ENCODE measurements at places on chromosomes 11 and 22. TPM values are rescaled to one million over a fixed set of nuclear protein-coding genes. Genes with fewer than 3 reads are reported as not detected.

- no peak overlapping the region for H3K27ac ChIP-seq
- H3K36me3 ChIP-seq = no peaks in the 10 kb centered on the region
- H3K4me3 ChIP-seq = no peak overlapping the region
- DNase-seq = no peak
- H3K27me3 ChIP-seq = no peaks in the 10 kb centered on the region
Measured at GRCh38 chr11:134489728-134490127, 77.7 kb upstream of the B3GAT1 start.

- no peak overlapping the region for H3K4me3 ChIP-seq
- H3K4me1 ChIP-seq = peaks cover 8% of the 10 kb centered on the region
- DNase-seq = no peak
- H3K27ac ChIP-seq = no peak overlapping the region
Measured at GRCh38 chr11:11856638-11857037, 14.9 kb downstream of the USP47 start.

GRCh38 chr11:11243590-11244469 is 109.2 kb downstream of the CSNK2A3 start:
- no peaks in the 10 kb centered on the region for H3K36me3 ChIP-seq
- H3K27me3 ChIP-seq = no peaks in the 10 kb centered on the region
- H3K4me3 ChIP-seq = no peak overlapping the region
- peak; percentile 61 for DNase-seq
- H3K4me1 ChIP-seq = peaks cover 19% of the 10 kb centered on the region

Gene ARVCF
- 8.4 TPM for total RNA-seq

Gene UBE2L3
- 28.6 TPM for total RNA-seq

GRCh38 chr11:64209563-64209843 is 3.0 kb downstream of the FERMT3 start:
- no peak for DNase-seq
- H3K27me3 ChIP-seq = no peaks in the 10 kb centered on the region
- H3K36me3 ChIP-seq = no peaks in the 10 kb centered on the region
- peaks cover 56% of the 10 kb centered on the region for H3K4me1 ChIP-seq
- H3K4me3 ChIP-seq = no peak overlapping the region

Gene RFPL1
- not detected for total RNA-seq

DNA sequence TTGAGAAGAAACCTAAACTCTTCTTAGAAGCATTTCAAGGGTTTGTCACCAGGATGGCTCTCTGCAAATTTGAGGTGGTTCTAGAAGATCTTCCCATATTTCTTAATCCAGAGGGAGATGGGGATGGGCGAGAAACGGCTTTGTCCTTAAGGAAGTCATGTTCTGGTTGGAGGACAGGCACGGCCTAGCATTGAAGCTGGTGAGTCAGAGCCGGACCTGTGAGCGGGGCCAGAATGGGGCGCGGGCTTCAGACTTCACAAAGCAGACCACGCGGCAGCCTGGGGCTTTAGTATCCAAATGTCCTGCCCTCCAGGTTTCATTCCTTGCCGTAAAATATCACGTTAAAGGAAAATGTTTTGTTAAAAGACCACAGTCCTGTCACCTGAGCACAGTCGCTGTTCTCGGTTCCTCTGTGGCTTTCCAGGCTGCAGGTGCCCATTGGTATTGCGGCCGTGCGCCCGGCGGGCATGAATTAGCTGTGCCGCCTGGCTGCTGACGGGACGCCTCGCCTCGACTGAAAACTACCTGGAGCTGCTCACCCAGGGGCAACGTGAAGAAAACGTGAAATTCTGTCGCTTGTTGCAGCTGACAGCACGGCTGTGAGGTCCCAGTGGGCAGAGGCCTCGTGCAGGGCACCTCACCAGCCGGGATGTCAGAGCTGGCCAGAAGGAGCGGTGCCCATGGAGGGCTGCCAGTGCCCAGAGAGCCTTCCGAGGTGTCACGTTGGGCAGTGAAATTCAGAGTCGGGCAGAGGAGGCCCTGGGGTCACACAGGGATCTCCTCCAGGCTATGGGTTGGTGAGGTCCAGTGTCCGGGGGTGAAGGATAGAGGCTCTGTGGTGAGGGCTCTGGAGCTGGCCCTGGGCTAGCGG is 59.0 kb downstream of the LRP5 start:
- DNase-seq = peak; percentile 81
- no peaks in the 10 kb centered on the region for H3K27me3 ChIP-seq
- peaks cover 64% of the 10 kb centered on the region for H3K4me1 ChIP-seq
- H3K27ac ChIP-seq = peak overlapping the region; percentile 52
- peak overlapping the region; percentile 28 for H3K4me3 ChIP-seq
- H3K36me3 ChIP-seq = no peaks in the 10 kb centered on the region

- peaks cover 3% of the 10 kb centered on the region for H3K36me3 ChIP-seq
- H3K4me1 ChIP-seq = peaks cover 25% of the 10 kb centered on the region
- H3K27ac ChIP-seq = no peak overlapping the region
- H3K4me3 ChIP-seq = no peak overlapping the region
- no peaks in the 10 kb centered on the region for H3K27me3 ChIP-seq
Measured at GRCh38 chr22:39927544-39927943, 26.7 kb downstream of the GRAP2 start.

DNA sequence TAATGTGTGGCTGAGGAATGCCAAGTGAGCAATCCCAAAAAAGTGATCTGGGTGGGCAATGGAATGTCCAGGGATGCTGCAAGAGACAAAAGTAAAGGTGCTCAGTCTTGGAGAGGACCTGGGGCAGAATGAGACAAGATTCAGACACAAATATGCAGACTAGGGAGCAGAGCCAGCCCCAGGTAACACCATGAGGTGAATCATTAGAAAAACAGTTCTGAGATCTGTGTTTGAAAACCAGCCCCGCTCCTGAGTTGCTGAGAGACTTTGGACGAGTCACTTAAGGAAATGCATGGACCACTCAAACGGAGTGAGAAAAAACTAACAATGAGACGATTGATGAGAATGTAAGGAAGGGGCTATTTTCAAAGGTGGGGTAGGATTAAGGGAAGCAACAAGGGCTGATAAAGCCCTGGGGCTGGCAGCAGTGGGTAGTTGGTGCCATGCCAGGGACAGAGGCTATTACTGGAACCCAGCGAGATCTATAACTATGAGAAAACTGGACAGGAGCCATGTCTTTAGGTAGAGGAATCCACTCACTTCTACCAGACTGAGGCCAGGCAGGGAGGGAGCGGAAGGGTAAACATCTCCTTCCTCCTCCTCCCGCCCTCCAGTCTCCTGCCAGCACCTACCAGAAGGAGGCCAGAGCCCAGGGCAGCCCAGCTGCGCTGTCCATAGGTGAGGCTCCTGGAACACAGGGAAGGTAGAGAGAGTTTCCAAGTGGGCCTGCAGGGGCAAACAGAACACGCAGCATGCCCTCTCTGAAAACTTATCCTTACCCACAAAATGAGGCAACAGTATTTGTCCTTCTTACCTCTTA is 130.4 kb upstream of the TEAD1 start:
- H3K36me3 ChIP-seq = no peaks in the 10 kb centered on the region
- no peak overlapping the region for H3K4me3 ChIP-seq
- H3K27ac ChIP-seq = no peak overlapping the region
- H3K27me3 ChIP-seq = no peaks in the 10 kb centered on the region

Gene PLEKHB1
- 25.2 TPM for total RNA-seq

GRCh38 chr22:40033586-40034380 is 39.0 kb downstream of the FAM83F start:
- H3K27ac ChIP-seq = no peak overlapping the region
- no peak overlapping the region for H3K4me3 ChIP-seq
- no peaks in the 10 kb centered on the region for H3K4me1 ChIP-seq
- H3K36me3 ChIP-seq = no peaks in the 10 kb centered on the region
- H3K27me3 ChIP-seq = peaks cover 16% of the 10 kb centered on the region

- H3K27ac ChIP-seq = no peak overlapping the region
- no peaks in the 10 kb centered on the region for H3K36me3 ChIP-seq
- H3K4me3 ChIP-seq = no peak overlapping the region
- DNase-seq = no peak
Measured at GRCh38 chr22:50317674-50318073, 9.1 kb downstream of the DENND6B start.

Gene SF3A1
- 286 TPM for total RNA-seq

Gene APOL4
- not detected for total RNA-seq

DNA sequence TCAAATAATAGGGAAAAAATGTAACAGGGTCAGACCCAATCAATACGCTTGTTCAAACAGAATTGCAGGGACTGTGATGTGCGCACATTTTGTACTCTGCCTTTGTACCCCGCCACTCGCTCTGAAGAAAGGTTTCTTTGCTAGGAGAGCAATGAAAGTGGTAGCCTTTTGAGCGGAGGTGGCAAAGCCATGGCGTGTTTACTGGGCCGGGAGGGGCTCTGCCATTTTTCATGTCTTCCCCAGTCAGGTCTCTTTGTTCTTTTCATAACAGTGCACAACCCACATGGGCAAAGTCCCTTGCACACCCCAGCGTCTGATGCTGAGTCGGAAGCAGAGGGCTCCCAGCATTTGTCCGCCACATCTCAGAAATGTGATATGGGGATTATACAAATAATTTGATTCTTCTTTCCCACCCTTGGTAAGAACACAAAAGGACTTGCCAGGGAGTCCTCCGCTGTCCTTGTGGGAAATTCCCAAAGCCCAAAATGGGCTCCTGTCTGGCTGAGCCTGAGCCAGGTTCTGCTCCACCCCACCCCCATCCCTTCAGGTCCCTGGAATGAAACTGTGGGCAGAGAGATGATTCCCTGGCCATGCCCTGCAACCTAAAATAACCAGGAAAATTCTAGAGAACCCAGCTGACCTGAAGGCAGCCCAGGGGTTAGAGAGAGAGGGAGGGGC is 36.6 kb downstream of the C11orf58 start:
- H3K27ac ChIP-seq = no peak overlapping the region
- no peak overlapping the region for H3K4me3 ChIP-seq
- DNase-seq = no peak
- no peaks in the 10 kb centered on the region for H3K36me3 ChIP-seq

DNA sequence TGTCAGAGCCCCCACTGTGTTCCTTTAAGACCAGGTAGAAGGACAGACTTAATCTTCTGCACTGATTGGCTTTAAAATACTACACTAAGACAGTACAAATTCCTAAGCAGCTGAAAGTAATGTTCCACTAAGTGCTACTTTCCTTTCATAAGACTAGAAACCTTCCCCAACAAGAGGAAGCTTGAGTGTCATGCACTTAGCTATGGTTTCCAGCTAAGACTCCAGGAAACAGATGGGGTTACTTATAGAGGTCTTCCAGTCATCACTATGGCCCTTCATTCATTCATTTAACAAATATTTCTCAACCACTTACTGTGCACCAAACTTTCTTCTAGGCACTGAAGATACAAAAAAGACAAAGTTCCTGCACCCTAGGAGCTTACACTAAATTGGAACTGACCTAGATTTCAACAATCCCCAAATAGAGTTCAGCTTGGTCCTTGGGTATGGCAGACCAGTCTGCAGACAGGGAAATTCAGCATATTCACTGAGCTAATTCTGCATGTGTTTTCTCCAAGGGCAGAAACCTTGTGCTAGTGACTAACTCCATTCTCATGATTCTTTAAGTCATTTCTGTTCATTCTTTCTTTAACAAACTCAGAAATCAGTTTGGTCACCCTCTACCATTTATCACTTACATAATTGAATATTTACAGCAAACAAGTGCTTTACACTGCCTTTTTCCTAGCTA is 178.4 kb upstream of the MTNR1B start:
- no peak overlapping the region for H3K4me3 ChIP-seq
- H3K27ac ChIP-seq = no peak overlapping the region
- no peaks in the 10 kb centered on the region for H3K4me1 ChIP-seq
- no peak for DNase-seq
- no peaks in the 10 kb centered on the region for H3K27me3 ChIP-seq
- no peaks in the 10 kb centered on the region for H3K36me3 ChIP-seq

DNA sequence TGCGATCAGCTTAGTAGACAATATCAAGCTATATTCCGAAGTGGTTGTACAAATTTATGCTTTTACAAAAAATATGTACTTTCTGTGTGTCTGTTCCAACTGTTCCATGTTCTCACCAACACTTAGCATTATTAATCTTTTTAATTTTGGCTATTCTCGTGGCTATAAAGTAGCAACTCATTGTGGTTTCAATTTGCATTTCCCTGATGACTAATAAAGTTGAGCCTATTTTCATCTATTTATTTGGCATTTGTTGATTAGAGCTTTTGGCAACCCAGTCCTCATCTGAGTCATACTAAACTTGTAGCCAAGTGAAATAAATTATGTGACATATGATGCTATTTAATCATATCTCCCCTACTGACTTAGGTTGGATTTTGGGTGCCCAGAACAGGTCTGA is 115.9 kb downstream of the FBXO7 start:
- H3K27ac ChIP-seq = no peak overlapping the region
- no peak for DNase-seq
- no peaks in the 10 kb centered on the region for H3K36me3 ChIP-seq
- no peaks in the 10 kb centered on the region for H3K4me1 ChIP-seq
- H3K27me3 ChIP-seq = no peaks in the 10 kb centered on the region
- no peak overlapping the region for H3K4me3 ChIP-seq

DNA sequence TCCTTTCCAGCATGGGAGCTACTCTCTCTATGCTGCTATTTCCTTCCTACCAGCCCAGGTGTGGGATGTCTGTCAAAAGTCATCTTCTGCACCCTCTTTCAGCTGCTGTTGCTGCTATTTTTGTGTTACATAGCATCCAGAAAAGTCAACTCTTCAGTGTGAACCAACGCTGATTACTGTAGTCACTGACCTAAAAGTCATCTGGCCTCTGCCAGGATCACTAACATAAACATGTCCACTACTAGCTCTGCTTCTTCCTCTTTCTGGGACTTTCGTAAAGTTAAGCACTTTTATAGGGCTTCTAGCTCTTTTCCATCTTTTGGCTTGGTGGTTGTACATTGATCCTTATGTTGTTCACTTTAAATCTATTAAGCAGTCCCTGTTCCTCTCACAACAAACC is 90.2 kb upstream of the CARD18 start:
- no peaks in the 10 kb centered on the region for H3K27me3 ChIP-seq
- no peak overlapping the region for H3K27ac ChIP-seq
- H3K36me3 ChIP-seq = no peaks in the 10 kb centered on the region
- no peaks in the 10 kb centered on the region for H3K4me1 ChIP-seq

- H3K4me1 ChIP-seq = peaks cover 14% of the 10 kb centered on the region
- no peaks in the 10 kb centered on the region for H3K27me3 ChIP-seq
- no peak overlapping the region for H3K4me3 ChIP-seq
Measured at GRCh38 chr11:69442012-69442806, 39.3 kb upstream of the LINC01488 start.

Gene PRR5L
- 4.0 TPM for total RNA-seq

DNA sequence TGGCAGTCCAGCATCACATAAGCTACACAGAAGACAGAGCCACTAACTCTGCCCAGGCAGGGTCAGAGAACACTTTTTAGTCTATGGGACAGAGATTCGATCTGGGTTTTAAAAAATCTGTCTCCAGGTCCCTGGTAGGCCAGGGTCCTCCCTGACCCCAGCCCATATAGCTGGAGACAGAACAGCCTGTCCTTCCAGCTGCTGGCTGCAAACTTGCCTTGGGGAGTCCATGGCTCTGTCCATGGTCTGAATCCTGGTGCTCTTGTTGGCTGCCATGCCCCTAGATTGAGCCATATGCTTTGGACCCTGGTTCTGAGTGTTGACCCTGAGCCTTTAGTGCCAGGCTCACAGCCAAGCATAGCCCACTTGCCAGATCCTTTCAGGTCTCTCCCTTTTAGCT is 13.3 kb upstream of the LIPT2 start:
- no peak for DNase-seq
- H3K4me1 ChIP-seq = no peaks in the 10 kb centered on the region
- H3K27ac ChIP-seq = no peak overlapping the region

- H3K4me3 ChIP-seq = no peak overlapping the region
- no peaks in the 10 kb centered on the region for H3K27me3 ChIP-seq
- no peaks in the 10 kb centered on the region for H3K36me3 ChIP-seq
- no peaks in the 10 kb centered on the region for H3K4me1 ChIP-seq
- no peak overlapping the region for H3K27ac ChIP-seq
Measured at GRCh38 chr11:2166091-2166851, 5.3 kb upstream of the INS start.
